ENCODE measurements at places on chromosomes 6 and 20.

- DNase-seq, result no peak
These were observed 66.5 kb downstream of the STK4 start for GRCh38 chr20:45032781-45033180.

- DNase-seq, result no peak
These were observed 249.3 kb downstream of the PREX1 start for GRCh38 chr20:48578397-48579098.

- no peak for DNase-seq
These were observed 1.4 kb downstream of the RPRD1B start for GRCh38 chr20:38034961-38035360.

GRCh38 chr6:166354965-166355364 is 12.6 kb upstream of the SFT2D1 start:
- DNase-seq, result no peak

DNA sequence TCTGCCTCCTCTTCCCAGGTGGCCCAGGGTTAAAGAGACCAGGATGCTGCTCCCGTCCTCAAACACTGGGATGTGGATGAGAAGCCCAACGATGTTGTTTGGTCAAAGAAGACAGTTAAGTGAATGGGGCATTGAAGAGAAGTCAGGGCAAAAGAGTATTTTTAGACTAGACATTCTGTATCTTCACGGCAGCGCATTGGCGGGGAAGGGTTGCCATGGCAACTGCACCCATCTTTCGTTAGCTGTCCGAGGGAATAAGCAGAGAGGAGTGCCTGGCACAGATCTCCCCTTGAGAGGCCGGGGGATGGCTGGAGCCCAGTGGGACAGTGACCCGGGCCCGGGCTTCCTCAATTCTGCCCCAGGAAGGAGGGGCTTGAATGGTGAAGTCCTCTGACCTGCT is 56.4 kb upstream of the GPR31 start:
- DNase-seq, result no peak

- DNase-seq, result no peak
These were observed 161.3 kb downstream of the PKHD1 start for GRCh38 chr6:51926125-51926524.

- peak; percentile 26 for DNase-seq
These were observed 697 bp downstream of the PPT2 start for GRCh38 chr6:32154514-32155161.

DNA sequence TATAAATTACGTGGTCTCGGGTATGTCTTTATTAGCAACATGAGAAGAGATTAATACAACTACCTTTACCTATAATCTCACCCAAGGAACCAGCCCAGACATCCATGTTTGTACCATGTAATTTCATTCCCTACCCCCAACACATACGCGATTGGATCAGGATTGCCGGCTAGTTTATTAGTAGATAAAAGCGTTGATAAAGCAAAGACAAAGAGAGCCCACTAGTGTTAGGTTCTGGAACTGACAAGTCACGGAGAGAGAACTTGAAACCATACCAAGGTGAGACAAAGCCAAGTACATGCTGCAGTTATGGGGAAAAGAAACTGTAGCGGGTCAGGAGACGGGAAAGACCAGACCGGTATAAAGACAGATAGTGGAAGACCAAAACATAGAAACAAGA is 37.4 kb upstream of the FAM135A start:
- no peak for DNase-seq

GRCh38 chr6:111990214-111990613 is 63.7 kb upstream of the CCN6 start:
- DNase-seq, result no peak

- no peak for DNase-seq
These were observed 143.3 kb downstream of the SMOC2 start for GRCh38 chr6:168584249-168584648.

DNA sequence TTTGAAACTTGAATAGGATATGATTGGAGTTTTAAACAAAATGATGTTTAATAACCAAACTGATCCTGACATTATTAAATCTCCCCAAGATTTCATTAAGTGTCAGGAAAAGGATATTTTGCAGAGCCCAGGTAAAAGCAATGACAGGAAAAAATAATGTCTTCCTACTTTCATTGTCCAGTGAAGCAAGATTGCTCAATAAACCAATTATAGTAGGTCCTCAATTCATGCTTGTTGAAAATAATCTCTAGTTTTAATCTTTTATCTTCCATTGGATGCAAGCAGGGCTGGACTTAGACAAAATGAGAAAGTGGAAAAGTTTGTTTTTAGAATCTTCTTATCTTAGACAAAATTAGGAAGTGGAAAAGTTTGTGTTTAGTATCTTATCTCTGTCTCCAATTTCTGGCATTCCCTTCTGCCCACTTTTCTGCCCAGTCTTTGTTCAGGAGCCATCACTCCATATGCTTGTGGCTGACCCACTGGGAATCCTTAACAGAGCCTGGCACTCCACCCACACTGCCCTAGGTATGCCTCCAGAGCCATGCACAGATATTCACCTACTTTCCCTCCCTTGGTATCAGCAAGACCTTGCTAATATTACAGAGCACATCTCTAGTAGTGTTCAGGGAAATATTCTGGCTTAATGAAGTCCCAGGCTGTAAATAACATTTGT is 57.0 kb upstream of the CARMIL1 start:
- no peak for DNase-seq

- no peak for DNase-seq
These were observed 16.7 kb upstream of the CLIC5 start for GRCh38 chr6:46032110-46032998.

DNA sequence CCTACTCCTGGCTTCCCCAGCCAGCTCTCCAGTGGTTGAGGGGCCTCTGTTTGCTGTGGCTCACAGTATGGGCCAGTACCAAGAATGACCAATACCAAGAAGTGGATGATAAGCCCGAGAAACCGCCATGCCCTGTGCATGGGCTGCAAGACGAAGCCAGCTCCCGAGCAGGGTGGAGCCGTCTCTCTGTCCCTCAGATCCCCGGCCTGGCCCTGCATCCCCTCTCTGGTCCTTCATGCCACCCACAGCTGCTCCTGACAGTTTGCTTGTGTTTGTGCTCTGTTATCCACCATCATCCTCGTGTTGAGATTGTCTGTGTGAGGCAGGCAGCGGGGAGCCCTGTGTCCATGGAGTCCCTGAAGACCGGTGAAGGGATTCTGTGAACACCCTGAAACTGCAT is 36.1 kb downstream of the GABRR2 start:
- DNase-seq, result no peak

DNA sequence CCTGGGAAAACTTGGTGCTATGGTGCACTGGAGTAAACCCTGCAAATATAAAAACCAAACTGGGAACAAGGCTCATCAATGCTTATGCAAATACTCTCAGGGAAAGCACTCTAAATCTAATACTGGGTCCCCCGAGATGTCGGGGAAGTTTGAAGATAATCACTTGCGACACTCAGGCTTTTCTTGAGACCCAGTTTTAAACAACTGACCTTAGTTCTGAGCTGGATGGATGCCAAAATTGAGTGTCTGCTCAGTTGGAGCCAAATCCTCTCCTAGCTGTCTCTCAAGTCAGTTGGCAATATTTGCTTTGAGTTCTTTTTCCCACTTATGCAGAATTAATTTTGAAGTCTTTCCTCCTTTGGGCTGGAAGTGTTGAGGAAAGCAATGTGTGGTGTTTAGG is 75.5 kb upstream of the CD2AP start:
- no peak for DNase-seq

GRCh38 chr6:156943816-156944215 is 166.6 kb downstream of the ARID1B start:
- no peak for DNase-seq

GRCh38 chr20:36773107-36773596 is 411 bp downstream of the DSN1 start:
- no peak for DNase-seq

- DNase-seq, result no peak
These were observed 17.6 kb downstream of the PLAGL2 start for GRCh38 chr20:32189691-32190615.

All from stimulated activated CD4-positive, alpha-beta T cell treated with anti-CD3 and anti-CD28 coated beads, TNF-alpha, amount 100 ng/mL, for 48 hours (primary cell).